ENCODE measurements at places on chromosomes 16 and 17.

DNA sequence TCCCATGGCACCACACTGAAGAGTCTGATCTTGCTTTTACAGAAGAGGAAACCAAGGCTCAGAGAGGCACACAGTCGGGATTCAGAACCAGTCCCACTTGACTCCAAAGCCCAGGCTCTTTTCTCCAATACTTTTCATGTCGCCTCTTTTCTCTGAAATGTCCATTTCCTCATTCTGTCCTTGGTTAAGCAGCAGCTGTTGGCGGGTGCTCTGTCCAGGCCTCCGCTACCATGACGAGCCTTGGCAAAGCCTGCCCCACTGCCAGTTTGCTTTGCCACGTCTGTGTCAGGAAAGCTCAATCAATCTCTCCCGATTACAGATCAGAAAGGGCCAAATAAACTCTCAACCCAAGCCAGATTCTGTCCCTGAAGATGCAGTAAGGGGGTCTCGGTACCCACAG, 9.1 kb upstream of the CEP295NL start:
- DNase-seq, result no peak

- DNase-seq, result no peak
Measured at GRCh38 chr17:7656958-7657609, 6.4 kb downstream of the ATP1B2 start.

- no peak for DNase-seq
Measured at GRCh38 chr17:41813152-41813680, 412 bp downstream of the FKBP10 start.

GRCh38 chr16:87493608-87494280, 920 bp upstream of the ZCCHC14 start:
- DNase-seq, result no peak

- no peak for DNase-seq
Measured at GRCh38 chr16:78102865-78103264, 3.4 kb downstream of the WWOX start.

DNA sequence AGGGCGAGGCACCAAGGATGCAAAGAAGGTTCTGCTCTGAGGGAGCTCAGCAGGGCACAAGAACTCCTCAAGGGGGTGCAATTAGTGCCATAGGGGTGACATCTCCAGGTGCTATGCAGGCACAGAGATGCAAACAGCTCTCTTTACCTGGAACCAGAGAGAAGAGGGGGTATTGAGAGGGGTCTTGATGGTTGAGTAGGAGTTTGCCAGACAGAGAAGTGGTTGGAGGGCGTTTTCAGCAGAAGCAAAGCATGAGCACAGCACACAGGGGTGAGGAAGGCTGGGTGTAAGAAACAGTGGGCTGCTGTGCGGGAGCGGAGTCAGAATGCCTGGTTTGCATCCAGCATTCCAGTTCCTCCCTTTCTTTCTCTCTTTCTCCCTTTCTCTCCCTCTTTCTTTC, 81.8 kb upstream of the LHX1 start:
- no peak for DNase-seq

- DNase-seq, result no peak
Measured at GRCh38 chr16:24853830-24854229, 8.1 kb downstream of the SLC5A11 start.

GRCh38 chr17:40598301-40598618, 33.0 kb upstream of the CCR7 start:
- no peak for DNase-seq

DNA sequence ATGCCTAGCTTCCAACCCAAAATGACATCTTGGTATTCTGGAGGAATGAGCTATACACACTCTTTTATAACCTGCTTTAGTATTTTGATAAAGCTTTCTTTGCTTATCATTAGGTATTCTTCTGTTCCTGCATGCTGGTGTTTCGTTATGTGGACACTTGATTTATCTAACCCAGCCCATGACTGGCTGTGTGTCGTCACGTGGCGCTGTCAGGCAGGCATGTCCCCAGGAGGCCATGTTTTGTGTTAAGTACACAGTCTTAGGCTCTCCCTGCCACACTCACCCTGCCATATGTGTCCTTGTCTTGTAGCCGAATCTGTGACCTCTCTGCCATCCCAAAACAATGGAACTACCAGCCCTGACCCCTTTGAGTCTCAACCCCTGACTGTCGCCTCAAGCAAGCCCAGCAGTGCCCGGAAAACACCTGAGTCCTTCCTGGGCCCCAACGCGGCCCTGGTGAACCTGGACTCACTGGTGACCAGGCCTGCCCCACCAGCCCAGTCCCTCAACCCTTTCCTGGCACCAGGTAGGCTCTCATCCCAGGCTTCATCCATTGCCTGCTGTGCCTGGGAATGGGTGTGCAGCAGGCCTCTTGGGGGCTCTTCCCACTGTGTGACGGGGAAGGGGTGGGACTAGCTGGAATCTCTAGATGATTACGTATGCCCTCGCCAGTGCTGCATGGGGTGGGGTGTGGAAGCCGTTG, 30.8 kb downstream of the B9D1 start:
- DNase-seq, result no peak

DNA sequence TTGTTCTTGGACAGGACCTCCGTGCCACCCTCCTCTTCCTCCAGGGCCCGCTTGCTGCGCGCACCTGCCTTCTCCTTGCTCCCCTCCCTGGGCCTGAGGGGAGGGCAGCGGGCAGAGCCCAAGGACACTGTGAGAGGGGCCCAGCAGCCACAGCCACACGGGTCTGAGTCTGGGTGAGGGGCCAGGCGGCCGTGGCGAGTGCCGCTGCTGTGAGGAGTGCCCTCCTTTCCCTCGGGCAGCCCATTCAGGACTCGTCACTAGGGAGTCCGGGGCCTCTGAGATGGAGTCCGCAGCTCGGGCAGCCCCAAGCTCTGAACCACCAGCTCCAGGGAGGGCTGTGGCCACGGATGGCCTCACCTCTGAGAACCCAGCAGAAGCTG, 5.6 kb downstream of the DUS1L start:
- no peak for DNase-seq

DNA sequence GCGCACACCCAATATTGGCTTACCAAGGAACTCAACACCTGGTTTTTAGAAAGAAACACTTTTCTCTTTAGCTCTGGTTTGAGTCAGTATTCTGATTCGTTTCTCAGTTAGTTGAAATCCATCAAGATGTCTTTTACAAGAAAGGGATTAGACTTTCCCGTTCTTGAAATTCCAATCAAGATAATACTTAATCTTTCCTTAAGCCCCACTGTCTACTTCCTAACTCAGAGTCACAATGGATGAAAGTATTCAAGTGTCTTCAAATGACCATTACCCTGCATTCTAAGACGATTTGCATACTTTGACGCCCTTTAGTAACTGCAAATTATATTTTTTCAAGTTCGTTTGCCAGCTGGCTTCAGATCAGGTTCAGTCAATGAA, 189.8 kb downstream of the USP22 start:
- no peak for DNase-seq

- DNase-seq, result no peak
Measured at GRCh38 chr17:50443505-50443974, 17.5 kb downstream of the ACSF2 start.

DNA sequence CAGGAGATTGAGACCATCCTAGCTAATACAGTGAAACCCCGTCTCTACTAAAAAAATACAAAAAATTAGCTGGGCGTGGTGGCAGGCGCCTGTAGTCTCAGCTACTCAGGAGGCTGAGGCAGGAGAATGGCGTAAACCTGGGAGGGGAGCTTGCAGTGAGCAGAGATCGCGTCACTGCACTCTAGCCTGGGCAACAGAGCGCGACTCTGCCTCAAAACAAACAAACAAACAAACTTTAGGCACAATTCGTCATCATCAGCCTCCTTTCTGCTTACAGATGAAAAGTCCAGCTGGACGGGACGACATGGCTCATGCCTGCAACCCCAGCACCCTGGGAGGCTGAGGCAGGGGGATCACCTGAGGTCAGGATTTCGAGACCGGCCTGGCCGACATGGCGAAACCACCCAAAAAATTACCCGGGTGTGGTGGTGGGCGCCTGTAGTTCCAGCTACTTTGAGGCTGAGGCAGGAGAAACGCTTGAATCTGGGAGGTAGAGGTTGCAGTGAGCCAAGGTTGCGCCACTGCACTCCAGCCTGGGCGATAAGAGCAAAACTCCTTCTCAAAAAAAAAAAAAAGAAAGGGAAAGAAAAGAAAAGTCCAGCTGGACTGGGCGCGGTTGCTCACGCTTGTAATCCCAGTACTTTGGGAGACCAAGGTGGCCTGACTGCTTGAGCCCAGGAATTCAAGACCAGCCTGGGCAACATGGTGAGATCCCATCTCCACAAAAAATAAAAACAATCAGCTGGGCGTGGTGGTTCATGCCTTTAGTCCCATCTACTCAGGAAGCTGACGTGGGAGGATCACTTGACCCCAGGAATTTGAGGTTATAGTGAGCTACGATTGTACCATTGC, 1.5 kb upstream of the SPIRE2 start:
- no peak for DNase-seq

All from activated naive CD8-positive, alpha-beta T cell treated with anti-CD3 and anti-CD28 coated beads, Interleukin-2, amount 50 U/mL, for 16 hours (primary cell).